ENCODE measurements at places on chromosomes 4 and X. TPM values are rescaled to one million over a fixed set of nuclear protein-coding genes. Genes with fewer than 3 reads are reported as not detected.
A peak's percentile ranks its signal among the peaks of the same experiment; 100 is the strongest.

Gene TMEM255A
- 0.93 TPM for polyA plus RNA-seq

DNA sequence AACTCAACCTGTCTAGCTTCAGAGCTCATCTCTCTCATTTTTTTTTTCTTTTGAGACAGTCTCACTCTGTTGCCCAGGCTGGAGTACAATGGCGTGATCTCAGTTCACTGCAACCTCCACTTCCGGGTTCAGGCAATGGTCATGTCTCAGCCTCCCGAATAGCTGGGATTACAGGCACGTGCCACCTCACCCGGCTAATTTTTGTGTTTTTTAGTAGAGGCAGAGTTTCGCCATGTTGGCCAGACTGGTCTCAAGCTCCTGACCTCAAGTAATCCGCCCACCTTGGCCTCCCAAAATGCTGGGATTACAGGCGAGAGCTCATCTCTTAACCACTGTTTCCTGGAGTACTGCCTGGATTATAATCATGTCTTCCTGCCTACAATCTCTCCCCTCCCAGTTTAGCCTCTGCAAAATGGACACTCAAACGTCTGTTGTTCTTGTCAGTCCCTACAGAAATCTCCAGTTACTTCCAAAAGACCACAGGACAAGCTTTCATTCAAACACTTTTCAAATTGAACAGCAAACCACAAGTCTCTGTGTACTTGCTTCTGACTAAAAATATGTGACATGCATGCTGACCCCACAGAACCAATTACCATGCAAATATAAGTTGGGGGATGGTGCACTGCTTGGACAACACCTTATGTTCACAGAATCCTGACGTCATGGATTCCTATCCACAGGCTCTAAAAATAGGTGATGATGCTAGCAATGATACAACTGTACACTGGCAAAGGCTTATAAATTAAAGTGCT is 137.2 kb downstream of the SH3KBP1 start:
- DNase-seq = no peak

DNA sequence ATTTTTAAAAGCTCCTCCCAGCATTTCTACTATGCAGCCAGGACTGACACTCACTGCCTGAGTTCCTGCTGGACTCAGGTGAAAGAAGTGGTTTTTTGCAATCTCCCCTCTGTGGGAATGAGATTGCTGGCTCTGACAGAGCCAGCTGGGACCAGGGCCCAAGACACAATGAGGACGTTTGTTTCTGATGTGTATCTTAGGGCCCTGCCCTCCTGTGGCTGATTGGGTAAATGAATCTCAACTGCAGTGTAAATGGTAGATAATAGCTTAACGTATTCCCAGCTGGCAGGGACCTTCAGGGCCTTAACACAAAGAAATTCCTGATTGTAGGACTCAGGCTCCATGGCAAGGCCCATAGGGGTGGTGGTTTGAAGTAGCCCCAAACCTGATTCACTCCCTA is 85.8 kb upstream of the PRPS1 start:
- DNase-seq = peak; percentile 31

DNA sequence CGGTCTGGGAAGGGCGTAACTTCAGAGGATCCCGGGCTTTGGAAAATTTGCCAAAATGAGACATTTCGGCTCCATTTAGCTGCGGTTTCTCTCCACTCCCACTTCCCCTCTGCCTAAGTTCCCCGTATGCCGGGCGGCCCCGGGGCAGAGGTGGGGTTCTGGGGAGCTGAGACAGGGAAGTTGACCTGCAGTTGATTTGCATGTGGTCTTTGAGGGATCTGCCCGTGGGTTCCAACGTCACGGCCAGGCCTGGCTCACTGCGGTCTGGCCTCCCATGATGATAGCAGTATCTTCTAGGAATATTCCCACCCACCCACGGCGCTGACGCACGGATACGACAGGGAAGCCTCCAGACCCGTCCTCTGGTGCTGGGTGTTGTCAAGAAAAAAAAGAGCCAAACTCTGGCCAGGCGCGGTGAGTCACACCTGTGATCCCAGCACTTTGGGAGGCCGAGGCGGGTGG is 27.3 kb upstream of the CRLF2 start:
- DNase-seq = no peak

Gene CPEB2
- polyA plus RNA-seq = 18.6 TPM

- peak; percentile 0 for DNase-seq
Measured at GRCh38 chrX:25096522-25097045, 80.8 kb upstream of the ARX start.

GRCh38 chr4:2281575-2282343 is 19.9 kb upstream of the MXD4 start:
- no peak for DNase-seq

Gene ARHGAP36
- polyA plus RNA-seq = not detected

Gene AFAP1
- 21.8 TPM for polyA plus RNA-seq

DNA sequence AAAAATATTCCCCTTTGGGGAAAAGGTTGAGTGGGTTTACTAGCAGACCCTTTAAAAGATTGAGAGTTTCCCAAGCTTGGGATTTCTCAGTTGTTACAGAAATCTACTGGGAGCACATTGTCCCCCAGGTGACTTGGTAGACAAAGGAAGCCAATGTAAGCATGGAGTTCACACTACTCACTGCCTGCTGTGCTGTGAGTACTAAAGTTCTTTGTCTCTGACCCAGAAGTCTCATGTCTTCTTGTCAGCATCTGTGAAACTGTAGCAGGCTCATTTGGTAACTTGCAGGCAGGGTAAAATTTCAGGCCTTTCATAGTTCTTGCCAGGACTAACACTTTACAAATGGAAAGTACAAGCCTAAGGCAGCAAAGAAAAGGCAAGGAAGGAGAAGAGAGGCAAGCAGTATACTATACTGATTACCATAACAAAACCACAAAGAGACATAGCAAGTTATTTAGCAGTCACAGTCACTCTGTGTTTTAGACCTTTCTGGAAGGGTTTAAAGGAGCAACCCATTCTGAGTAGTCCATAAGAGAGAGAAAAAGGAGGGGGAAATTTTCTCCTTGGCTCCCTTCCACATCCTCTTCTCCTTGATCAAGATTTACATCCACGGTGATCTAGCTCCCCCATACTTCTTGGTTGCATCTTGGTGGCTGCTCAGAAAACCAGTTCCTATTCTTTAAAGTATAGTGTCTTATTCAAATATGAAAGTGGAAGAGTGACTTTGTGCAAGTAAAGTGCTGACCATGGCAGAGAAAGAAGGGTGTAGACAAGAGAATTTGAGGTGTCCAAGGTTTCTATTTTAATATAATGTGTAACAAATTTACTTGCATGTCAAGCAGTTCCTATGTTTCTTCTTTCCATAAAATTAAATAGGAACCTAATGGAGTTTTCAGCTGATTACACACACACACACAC is 160.0 kb upstream of the PDE5A start:
- no peak for DNase-seq

GRCh38 chr4:43512253-43512652 is 619.7 kb downstream of the GRXCR1 start:
- DNase-seq = no peak

DNA sequence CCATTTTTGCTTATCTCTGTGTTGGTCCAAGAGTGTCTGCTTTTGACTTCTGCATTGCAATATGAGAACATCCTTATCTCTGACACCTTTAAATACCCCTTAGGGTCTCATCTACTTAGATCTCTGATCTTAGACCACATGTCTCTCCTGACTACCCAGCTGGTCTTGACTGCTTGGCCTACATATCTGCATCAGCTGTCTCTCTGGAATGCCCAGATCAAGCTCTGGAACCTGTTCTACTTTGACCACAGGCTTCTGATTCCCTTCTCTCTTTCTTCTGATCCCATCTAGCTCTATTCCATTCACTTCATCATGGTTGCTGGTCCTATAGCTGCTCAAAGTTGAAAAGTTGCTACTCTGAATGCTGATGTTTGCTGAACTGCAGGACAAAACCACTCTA is 301.2 kb downstream of the MAPK10 start:
- DNase-seq = no peak

- DNase-seq = peak; percentile 49
Measured at GRCh38 chr4:10115271-10115796, 1.3 kb downstream of the WDR1 start.

DNA sequence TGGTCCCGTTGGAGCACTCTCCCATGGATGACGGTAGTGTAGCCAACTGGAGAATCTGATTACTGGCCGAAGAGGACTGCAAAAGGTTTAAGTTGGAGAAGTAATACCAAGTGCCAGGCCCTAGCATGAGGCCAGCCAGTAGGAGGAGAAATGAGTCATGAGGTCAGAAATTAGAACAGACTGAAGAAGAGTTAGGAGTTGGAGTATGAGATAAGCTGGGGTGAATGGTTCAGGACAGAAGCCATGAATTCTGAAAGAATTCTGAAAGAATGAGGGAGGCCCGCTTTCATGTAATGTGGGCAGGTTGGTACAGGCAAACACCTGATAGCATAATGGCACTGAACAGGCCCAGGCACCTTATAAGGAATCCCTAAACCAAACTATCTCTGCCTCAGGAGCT is 18.4 kb upstream of the STK26 start:
- no peak for DNase-seq

DNA sequence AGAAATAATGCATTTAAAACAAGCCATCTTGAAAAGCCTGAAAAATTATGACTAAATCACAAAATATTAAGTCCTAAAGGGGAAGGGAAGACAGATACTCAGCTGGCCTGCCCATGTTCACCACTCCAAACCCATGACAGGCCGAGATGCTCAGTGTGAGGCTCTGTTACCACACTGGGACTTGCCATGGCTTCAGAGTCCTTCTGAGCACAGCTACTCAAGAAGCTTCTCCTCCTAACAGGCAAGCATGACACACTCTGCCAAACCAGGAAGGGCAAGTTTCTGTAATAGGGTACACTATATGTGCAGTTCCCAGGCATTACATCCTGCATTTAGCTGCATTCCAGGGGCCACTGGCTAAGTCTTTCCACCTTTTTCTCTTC is 34.0 kb upstream of the CYBB start:
- no peak for DNase-seq

All from fibroblast of lung (primary cell).